ENCODE measurements at places on chromosomes 3 and 15. TPM values are rescaled to one million over a fixed set of nuclear protein-coding genes. Genes with fewer than 3 reads are reported as not detected.

DNA sequence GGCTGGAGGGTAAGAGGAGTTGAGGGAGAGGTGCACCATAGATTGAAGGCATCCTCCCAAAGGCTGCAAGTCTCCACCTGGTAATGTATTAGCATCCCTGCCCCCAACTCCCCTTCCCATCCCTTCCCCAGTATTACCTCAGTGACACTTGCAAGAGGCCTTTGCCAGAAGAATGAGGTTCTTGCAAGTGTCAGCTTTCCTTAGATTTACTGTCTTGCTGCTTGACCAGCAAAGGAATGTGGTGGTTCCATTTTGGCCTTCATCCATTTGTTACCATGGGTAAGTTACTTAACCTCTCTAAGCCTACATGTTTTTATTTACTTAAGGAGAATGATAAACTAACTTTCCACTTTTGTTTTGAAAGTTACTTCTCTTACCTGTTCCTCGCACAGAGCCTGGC, 108.9 kb downstream of the LRTM1 start:
- no peak for DNase-seq

GRCh38 chr3:22506871-22507270, 696.3 kb upstream of the UBE2E2 start:
- DNase-seq = no peak

The FAM107A gene
- total RNA-seq = 102 TPM

The SLC22A13 gene
- 0.68 TPM for total RNA-seq

The SRGAP3 gene
- total RNA-seq = 51.2 TPM

Data from ureter (tissue), 1 donor.